ENCODE measurements at places on chromosomes 13 and 19. TPM values are rescaled to one million over a fixed set of nuclear protein-coding genes. Genes with fewer than 3 reads are reported as not detected.

NLRP7 gene
- total RNA-seq = not detected

HOMER3 gene
- 24.6 TPM for total RNA-seq

DNA sequence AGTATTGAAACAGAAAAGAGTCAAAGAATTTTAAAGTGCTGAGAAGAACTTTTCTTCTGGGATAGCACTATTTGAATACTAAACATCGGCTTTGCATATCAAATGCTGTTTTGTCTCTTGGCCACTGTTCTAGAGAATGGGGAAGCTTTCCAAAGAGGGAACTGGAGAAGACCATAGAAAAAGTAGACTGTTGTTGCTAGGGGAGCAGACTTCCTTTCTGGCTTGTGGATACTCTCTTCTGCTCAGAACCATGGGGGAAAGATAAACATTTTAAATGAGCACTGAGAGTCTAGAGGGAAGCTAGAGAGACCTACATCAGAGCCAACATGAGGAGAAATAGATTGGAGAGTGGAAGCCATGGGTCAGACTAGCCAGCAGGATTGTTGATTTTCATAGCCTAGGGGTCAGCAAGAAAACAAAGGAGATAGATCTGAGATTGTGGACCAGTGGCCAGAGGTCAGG lies 315.7 kb downstream of the KCTD12 start:
- H3K27ac ChIP-seq = no peak overlapping the region
- DNase-seq = no peak
- H3K27me3 ChIP-seq = no peaks in the 10 kb centered on the region

DNA sequence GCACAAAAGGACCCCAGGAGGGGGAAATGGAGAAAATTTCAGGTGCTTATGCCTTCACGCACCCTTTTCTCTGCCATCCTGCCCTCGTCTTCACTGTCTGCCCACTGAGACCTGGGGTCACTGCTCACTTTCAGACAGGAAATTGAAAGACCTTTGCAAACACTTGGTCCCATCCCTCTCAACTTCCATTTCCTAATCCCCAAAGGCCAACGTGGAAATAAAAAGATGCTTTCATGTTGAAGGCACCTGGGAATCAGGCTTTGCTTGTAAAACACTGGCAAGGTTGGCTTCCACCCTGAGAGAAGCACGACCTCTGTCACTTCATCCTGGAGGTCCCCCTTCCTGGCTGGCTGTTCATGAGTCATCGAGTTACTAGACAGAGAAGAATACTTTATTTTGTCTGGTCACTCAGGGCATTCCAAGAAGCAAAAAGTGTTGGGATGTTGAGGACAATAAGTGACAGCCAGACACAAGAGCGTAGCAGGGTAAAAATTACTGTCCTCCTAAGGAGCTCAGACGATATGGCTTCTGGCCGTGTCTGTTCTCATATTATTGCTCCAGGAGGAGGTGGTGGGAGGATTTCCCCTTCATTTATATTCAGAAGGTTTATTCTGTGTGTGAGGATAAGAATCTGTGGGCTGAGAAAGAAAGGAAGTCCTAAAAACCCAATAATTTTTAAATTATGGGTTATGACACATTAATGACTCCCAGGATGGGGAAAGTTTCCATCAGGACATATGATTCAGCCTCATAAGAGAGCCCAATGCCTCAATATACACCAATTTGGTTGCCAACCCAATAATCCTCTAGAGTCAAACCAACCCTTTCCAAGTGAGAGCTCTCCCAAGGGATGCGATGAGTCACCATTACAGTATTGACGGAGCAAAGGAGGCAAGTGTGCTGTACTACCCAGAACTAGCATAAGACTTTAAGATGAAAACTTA lies 409.0 kb downstream of the COG6 start:
- no peaks in the 10 kb centered on the region for H3K4me1 ChIP-seq
- no peak for DNase-seq
- no peaks in the 10 kb centered on the region for H3K27me3 ChIP-seq
- no peaks in the 10 kb centered on the region for H3K36me3 ChIP-seq
- H3K4me3 ChIP-seq = no peak overlapping the region

DNA sequence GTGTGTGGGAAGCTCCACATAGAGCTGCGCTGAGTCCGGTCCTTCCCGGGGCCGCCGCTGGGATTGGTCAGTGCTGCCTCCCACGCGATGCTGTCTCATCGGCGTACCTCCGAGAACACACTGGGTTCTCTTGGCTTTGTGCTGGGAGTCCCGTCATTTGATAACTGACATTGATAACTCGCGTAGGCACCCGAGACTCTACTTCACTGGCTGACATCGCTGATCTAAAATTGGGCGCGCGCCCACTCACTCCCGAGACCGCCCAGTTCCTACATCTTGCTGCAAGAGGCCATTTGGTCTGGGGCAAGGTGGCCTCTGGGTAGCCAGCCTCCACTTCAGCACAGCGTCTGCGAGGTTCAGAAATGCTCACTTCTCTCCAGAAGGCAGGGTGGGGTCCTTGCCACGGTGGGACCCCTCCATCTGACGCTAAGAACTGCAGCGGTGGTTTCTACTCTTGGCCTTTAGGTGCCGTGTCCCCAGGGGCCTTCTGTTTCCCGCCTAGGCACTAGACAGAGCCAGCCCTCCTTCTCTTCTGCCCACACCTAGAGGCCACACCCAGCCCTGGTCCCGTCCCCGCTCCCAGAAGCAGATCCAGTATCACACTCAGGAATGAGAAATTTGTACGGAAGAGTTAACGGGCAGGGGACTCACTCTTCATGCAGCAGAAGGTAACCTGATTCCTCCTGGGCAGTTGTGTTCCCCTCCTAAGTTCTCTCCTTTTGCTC lies 40.7 kb upstream of the ATP11A start:
- peaks cover 4% of the 10 kb centered on the region for H3K4me1 ChIP-seq
- no peaks in the 10 kb centered on the region for H3K27me3 ChIP-seq
- no peaks in the 10 kb centered on the region for H3K36me3 ChIP-seq
- DNase-seq = no peak
- no peak overlapping the region for H3K4me3 ChIP-seq
- H3K27ac ChIP-seq = no peak overlapping the region

GRCh38 chr13:99197117-99197651 lies 3.5 kb upstream of the UBAC2 start:
- no peaks in the 10 kb centered on the region for H3K27me3 ChIP-seq
- H3K4me3 ChIP-seq = no peak overlapping the region
- peaks cover 3% of the 10 kb centered on the region for H3K36me3 ChIP-seq
- H3K4me1 ChIP-seq = peaks cover 5% of the 10 kb centered on the region

- peaks cover 5% of the 10 kb centered on the region for H3K4me1 ChIP-seq
- no peaks in the 10 kb centered on the region for H3K36me3 ChIP-seq
- peak overlapping the region; percentile 58 for H3K27ac ChIP-seq
- peak; percentile 64 for DNase-seq
- H3K27me3 ChIP-seq = no peaks in the 10 kb centered on the region
Measured at GRCh38 chr19:18379803-18380747, 5.9 kb upstream of the GDF15 start.

DNA sequence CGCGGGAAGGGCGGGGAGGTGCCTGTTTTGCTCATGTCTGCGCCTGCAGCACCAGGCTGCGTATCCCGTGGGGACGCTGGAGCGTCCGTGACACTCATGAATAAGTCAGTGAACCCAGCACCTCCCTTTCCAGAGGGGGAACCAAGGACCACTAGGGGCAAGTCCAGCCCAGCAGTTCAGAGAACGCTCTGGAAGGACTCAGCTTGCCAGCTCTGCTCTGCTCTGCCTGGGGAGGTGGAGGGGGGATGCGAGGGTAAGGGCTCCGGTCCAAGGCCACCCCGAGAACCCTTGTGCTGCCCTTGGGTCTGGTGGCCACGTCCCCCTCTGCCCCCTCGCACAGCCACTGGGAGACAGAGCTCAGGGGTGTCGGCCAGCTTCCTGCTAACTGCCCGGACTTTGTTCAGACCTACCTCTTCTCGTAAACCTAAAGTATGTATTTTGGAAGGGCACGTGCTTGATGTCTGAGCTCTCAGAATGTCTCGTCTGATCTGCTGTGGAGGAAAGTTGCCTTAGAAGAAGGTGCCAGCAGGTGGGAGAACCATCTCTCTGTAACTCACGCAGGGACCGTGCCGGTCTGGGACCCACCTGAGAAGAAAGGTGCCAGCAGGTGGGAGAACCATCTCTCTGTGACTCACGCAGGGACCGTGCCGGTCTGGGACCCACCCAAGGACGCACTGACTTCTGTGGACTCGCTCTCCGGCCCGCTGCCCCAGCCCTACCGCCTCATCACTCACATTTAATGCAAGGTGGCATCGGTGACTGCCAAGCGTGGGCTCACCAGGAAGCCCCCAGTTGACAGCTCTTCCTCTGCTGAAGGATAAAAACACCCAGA lies 34.1 kb downstream of the TMEM255B start:
- H3K4me1 ChIP-seq = no peaks in the 10 kb centered on the region
- no peak for DNase-seq
- H3K27ac ChIP-seq = no peak overlapping the region
- no peak overlapping the region for H3K4me3 ChIP-seq

- peaks cover 5% of the 10 kb centered on the region for H3K4me1 ChIP-seq
- no peak overlapping the region for H3K27ac ChIP-seq
- no peaks in the 10 kb centered on the region for H3K27me3 ChIP-seq
- no peak overlapping the region for H3K4me3 ChIP-seq
- H3K36me3 ChIP-seq = peaks cover 5% of the 10 kb centered on the region
- no peak for DNase-seq
Measured at GRCh38 chr19:17112700-17113099, 37.1 kb downstream of the MYO9B start.

DNA sequence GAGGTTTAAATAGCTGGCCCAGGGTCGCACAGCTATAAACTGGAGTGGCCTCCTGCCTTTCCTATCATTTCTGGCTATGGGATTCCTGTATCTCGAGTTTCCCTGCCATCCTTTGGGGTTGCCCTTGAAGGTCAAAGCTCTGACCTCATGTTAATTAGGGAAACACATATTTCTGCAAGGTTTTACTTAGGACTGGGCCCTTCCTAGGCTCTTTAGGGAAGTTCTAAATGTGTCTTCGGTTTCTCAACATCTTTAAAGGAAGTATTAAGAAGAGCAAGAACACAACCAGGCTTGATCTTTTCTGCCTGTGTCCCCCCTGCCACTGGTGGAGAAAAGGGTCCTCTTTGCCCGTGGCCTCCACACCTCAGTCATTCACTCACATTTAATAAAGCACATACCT lies 10.8 kb downstream of the LCP1 start:
- H3K4me3 ChIP-seq = no peak overlapping the region
- H3K4me1 ChIP-seq = peaks cover 3% of the 10 kb centered on the region
- no peaks in the 10 kb centered on the region for H3K36me3 ChIP-seq
- no peaks in the 10 kb centered on the region for H3K27me3 ChIP-seq
- DNase-seq = no peak
- H3K27ac ChIP-seq = no peak overlapping the region

DNA sequence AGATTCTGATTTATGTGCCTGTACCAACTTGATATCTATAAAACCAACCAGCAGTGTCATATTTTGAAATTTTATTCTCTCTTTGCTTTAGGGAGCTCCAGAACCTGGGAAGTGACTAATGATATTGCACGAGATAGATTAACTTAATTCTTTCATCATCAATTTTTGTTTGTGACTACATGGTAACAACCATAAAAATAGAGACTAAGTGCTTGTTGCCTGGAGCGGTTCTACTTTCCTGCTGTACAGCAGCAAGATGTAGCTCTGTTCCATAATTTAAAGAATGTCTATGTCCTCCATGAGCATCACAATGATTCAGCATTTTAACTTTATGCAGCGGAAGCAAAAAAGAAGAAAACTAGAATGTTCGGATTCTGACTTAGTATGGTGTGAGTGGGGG lies 275.6 kb downstream of the KLF5 start:
- H3K27me3 ChIP-seq = no peaks in the 10 kb centered on the region
- no peak for DNase-seq
- no peaks in the 10 kb centered on the region for H3K4me1 ChIP-seq
- no peak overlapping the region for H3K27ac ChIP-seq

DNA sequence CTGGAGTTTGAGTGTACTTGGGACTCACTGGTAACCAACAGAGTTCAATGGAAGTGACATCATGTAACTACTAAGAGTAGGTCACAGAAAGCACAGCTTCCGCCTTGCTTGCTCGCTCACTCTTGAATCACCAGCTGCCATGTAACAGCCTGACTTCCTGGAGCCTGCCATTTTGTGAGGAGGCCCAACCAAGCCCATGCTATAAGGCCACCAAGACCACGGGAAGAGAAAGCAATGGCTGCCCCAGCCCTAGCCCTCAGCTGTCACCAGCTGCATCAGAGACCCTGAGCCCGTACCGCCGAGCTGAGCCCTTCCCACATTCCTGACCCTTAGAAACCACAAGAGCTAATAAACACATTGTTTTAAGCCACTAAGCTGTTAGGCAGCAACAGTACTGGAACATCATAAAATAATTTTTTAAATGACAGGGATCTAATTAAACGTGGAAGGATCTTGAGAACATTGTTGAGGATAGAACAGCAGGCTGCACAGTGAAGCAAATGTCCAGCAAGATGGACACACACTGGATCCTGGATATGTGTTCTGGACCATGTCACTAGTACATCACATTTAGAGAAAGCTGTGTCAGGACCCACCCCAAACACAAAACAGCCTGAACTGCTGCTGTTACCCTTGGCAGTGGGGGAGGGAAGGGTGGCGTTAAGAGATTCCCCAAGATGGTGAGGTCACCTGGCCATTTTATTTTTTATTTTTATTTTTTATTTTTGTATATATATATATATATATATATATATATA lies 21.7 kb upstream of the LDLR start:
- H3K4me1 ChIP-seq = no peaks in the 10 kb centered on the region
- DNase-seq = no peak
- H3K27ac ChIP-seq = no peak overlapping the region
- H3K4me3 ChIP-seq = no peak overlapping the region
- no peaks in the 10 kb centered on the region for H3K27me3 ChIP-seq

DNA sequence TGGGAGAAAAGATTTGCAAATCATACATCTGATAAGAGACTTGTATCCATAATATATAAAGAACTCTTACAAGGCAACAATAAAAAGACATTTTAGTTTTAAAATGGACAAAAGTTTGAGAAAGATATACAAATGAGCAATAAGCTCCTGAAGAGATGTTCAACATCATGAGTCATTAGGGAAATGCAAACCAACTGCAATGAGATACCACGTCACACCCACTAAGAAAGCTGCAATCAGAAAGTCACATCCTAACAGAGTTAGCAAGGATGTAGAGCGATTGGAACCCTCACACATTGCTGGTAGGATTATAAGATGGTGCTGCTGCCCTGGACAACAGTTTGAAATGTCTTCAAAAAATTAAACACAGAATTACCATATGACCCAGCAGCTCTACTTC lies 50.3 kb downstream of the GSX1 start:
- H3K4me1 ChIP-seq = no peaks in the 10 kb centered on the region
- DNase-seq = no peak
- no peak overlapping the region for H3K4me3 ChIP-seq
- H3K36me3 ChIP-seq = no peaks in the 10 kb centered on the region
- no peak overlapping the region for H3K27ac ChIP-seq

DNA sequence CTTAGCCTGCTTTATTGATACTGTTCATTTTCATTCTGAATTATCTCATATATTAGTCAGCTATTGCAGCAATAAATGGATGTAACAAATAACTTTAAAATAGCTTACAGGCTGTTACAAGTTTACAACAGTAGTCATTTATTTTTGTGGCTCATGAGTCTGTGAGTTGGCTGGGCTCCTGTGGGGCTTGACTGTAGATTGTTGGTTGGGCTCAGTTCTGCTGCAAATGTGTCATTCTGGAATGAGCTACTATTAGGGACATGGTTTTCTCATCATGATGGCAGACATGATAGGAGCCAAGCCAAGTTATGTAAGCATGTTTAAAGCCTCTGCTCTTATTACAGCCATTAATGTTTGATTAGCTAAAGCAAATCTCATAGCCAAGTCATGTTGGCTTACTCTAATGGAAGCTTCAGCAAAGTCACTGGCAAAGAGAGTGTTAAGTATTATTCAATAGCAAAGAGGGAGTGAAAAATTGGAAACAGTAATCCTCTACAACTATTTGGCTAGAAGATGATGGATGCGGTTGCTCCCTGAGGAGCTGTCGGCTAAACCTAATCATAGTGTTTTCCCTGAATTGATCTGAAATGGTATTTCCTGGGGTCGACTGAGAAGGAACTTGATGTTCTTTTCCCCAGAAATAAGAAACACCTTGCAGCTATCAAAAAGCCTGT lies 391.3 kb downstream of the TDRD3 start:
- no peak overlapping the region for H3K4me3 ChIP-seq
- H3K4me1 ChIP-seq = no peaks in the 10 kb centered on the region
- peak; percentile 16 for DNase-seq

Data from lung (tissue), 17 donors.